Esophagus muscularis mucosa (tissue), 4 donors: ENCODE measurements at places on chromosomes 7 and 10.

- no peaks in the 10 kb centered on the region for H3K4me1 ChIP-seq
- H3K4me3 ChIP-seq = no peak overlapping the region
- no peaks in the 10 kb centered on the region for H3K27me3 ChIP-seq
- no peaks in the 10 kb centered on the region for H3K36me3 ChIP-seq
Measured at GRCh38 chr10:14889318-14889717, 10.7 kb downstream of the SUV39H2 start.

GRCh38 chr7:139739863-139740597, 37.8 kb downstream of the HIPK2 start:
- no peak for DNase-seq
- H3K27me3 ChIP-seq = no peaks in the 10 kb centered on the region
- no peaks in the 10 kb centered on the region for H3K36me3 ChIP-seq
- H3K4me3 ChIP-seq = no peak overlapping the region
- H3K4me1 ChIP-seq = peaks cover 76% of the 10 kb centered on the region

DNA sequence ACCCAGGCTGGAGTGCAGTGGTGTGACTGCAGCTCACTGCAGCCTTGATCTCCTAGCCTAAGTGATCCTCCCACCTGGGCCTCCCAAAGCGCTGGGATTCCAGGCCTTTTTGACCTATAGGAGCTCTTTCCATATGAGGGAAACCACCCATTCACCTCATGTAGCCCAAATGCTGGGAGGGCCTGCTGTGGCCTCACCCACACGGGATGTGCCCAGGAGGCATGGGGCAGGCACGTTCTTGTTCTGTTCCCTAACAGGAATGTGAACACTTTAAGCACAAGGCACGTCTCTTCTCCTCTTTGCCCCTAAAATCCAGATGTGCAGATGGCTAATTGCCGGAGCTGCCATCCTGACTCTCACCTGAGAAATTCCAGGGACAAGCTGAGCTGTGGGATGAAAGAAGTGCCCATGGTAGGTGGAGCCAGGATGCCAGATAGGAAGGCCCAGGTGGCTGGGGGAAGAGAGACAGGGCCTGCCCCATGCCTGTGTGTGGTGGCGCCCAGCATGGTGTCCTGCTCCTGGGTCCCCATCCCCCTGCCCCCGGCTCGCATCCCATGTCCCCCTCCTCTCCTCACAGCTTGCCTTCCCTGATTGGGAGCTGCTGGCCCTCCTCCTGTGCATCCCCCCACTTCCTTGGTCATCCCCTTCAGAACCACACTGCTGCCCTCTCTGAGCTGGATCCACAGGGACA, 17.3 kb downstream of the CAMK2B start:
- no peaks in the 10 kb centered on the region for H3K36me3 ChIP-seq
- H3K4me3 ChIP-seq = no peak overlapping the region
- DNase-seq = peak; percentile 78
- H3K27me3 ChIP-seq = peaks cover 9% of the 10 kb centered on the region
- H3K4me1 ChIP-seq = peaks cover 12% of the 10 kb centered on the region

GRCh38 chr7:51270965-51271364, 45.6 kb downstream of the COBL start:
- H3K27me3 ChIP-seq = no peaks in the 10 kb centered on the region
- H3K27ac ChIP-seq = no peak overlapping the region
- H3K4me1 ChIP-seq = peaks cover 5% of the 10 kb centered on the region
- H3K4me3 ChIP-seq = no peak overlapping the region
